Prostate gland (tissue), 2 donors: ENCODE measurements at places on chromosomes 4 and X.

DNA sequence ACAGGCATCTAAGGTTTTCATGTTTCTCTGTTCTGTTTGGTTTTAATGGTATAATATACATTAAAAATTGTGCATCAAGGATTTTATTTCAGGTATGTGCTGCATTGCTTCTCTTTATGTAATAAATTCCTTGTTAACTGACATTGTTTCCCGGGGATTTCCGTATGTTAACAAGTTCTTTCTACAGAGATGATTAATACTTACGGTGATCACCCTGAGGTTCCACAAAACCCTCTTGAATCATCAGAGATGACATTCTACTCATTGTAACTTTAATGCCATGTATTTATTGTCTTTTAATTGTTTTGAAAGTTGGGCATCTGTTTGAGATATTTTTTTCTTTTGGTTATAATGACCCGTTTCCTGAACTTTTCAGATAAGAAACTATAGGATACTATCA, 37.5 kb downstream of the ARHGAP10 start:
- no peak for DNase-seq

DNA sequence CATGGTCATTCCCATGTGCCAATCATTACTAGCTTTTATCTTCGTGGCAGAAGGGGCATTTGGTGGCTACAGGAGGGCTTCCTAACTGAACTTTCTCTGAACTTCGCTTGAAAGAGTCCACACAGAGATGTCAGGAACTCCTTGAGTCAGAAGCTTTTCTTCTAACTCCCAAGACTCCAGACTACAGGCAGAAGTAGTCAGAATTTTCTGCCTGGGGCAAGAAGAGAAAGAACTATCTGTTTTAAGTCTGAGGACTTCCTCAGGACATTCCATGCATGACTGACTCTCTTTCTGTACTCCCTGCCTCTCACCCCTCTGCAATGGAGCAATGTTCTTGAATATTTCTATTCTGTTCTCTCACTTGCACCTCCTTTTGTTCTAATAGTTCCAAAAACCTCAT, 170.5 kb upstream of the TBC1D9 start:
- DNase-seq: no peak

DNA sequence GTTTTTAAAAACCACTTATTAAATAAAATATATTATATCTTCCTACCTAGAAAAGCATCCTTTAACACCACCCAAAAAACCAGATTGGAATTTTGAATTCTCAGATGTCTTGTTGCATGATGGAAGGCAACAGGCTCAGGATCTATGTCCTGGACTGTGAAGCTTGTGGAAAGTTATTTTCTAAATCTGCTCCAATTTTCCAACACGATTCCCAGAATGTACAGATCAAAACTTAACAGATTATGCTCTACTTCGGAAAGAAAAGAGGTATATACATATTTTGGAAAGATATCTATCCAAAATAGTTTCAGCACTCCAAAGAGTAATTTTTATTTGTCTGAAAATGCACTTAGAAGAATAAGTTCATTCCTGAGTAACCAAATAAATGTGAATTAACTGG, 291.7 kb upstream of the EMCN start:
- DNase-seq: no peak

DNA sequence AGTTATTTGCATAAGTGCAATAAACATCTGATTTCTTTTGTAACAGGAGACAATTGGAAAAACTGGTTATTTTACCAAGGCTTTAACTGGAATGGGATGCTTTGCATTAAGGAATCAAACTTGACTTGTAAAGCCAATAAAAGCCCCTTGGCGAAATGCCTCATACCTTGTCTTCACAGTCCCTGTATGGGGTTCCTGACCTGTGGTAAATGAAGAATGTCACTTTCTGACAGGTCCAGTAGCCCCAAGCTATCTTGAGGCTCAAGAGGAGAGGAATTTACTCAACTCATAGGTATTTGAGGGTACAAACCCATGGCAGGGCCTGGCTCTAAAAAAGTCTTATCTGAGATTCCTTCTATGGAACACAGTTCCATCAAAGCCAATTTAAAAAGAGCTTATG, 78.0 kb downstream of the ACOX3 start:
- DNase-seq: no peak

DNA sequence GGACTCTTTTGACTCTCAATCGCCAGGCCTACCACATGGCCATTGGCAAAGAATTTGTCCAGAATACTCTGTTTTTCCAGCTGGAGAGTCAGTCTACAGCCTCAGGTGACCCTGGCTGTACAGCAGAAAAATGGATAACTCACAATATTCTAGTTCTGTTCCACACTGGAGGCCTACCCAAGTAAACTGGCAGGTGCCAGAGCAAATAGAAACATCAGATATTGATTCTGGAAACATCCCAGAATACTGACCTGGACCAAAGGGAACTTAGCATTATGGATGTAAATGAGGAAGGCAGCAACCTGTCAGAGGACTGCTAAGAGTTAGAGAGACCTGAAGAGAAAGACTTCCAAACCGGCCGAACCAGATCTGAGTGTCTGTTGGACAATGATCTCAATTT, 147.9 kb upstream of the SMAD1 start:
- peak; percentile 46 for DNase-seq

DNA sequence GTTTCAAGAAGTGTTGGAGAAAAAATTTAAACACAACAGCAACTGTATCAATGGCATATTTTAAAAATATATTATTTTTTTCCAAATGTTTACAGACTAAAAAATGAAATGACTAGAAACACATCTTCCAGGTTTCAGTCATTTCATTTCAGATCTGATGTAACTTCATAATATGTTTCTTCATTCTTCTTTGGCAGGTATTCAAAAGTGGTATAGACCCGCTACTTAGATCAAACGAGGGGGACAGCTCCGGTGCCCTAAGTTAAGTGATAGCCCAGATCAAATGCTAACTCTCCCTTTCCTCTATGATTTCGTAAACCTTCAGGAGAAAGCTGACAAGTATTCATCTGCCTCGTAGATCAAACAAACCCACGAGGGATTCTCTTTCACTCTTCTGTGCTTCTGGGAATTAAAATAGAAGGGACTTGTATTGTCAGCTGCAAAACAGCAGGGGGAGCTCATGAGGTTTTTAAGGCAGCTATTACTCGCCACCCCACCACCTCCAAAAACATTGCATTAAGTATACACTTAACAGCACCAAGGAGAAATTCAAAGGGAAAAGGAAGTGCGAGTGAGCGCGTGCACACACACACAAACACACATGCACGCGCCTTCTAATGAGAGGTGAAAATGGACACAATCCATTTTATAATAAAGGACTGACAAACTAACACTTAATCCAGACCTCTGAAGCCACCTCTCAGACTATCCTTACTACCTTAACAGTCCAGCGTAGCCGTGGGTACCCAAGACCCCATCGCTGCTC, 21.4 kb downstream of the HELT start:
- DNase-seq: peak; percentile 54

- no peak for DNase-seq
Measured at GRCh38 chr4:78756776-78757175, 19.4 kb upstream of the BMP2K start.

GRCh38 chrX:65610481-65610880, 57.0 kb upstream of the MSN start:
- DNase-seq: no peak
